ENCODE measurements at places on chromosomes 1 and 21. TPM values are rescaled to one million over a fixed set of nuclear protein-coding genes. Genes with fewer than 3 reads are reported as not detected.

CCDC27 gene
- total RNA-seq, result not detected

COL16A1 gene
- 82.3 TPM for total RNA-seq

RGSL1 gene
- not detected for total RNA-seq

NPHS2 gene
- total RNA-seq, result not detected

CRABP2 gene
- 97.7 TPM for total RNA-seq

LCE1F gene
- not detected for total RNA-seq

SPRR1B gene
- 216 TPM for total RNA-seq

MANEAL gene
- 3.2 TPM for total RNA-seq

HDGF gene
- total RNA-seq, result 154 TPM

FAM131C gene
- total RNA-seq, result 0.98 TPM

NBPF4 gene
- not detected for total RNA-seq

HMCN1 gene
- 10.6 TPM for total RNA-seq

C1orf56 gene
- total RNA-seq, result 5.2 TPM

TTC3 gene
- 98.0 TPM for total RNA-seq

LINGO4 gene
- total RNA-seq, result 0.98 TPM

CCDC24 gene
- total RNA-seq, result 14.5 TPM

GPR37L1 gene
- total RNA-seq, result 0.25 TPM

SYT6 gene
- total RNA-seq, result not detected

FMO1 gene
- total RNA-seq, result 6.4 TPM

TAS1R3 gene
- total RNA-seq, result 0.74 TPM

B4GALT3 gene
- total RNA-seq, result 16.2 TPM

PLA2G4A gene
- total RNA-seq, result 12.5 TPM

KRTAP22-1 gene
- not detected for total RNA-seq

TNFRSF1B gene
- 41.0 TPM for total RNA-seq

OR2L2 gene
- 0.25 TPM for total RNA-seq

KCNN3 gene
- 7.4 TPM for total RNA-seq

HCRTR1 gene
- total RNA-seq, result not detected

FAM177B gene
- not detected for total RNA-seq

FNBP1L gene
- 16.9 TPM for total RNA-seq

C1QB gene
- 287 TPM for total RNA-seq

FCRL2 gene
- total RNA-seq, result not detected

CCDC185 gene
- not detected for total RNA-seq

TFF1 gene
- total RNA-seq, result not detected

OR10R2 gene
- not detected for total RNA-seq

FALEC gene
- not detected for total RNA-seq

MLLT11 gene
- total RNA-seq, result 3.7 TPM

SLC1A7 gene
- not detected for total RNA-seq

SLAMF6 gene
- total RNA-seq, result 8.6 TPM

LRRC53 gene
- not detected for total RNA-seq
